ENCODE measurements at places on chromosomes 7 and 10.
A peak's percentile ranks its signal among the peaks of the same experiment; 100 is the strongest.

DNA sequence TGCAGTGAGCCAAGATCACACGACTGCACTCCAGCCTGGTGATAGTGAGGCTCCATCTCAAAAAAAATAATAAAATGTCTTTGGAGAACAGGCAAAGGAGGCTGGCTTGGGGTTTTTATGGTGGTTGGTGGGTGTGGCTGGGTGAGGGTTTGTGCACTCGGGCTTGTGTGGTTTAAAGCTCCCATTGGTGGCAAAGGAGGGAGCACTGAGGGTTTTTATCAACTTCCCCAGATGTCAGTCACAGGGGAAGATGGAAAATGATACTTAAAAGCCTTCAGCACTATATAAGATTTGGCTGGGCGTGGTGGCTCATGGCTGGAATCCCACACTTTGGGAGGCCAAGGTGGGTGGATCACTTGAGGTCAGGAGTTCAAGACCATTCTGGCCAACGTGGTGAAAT, 16.3 kb upstream of the RNF216 start:
- no peak for DNase-seq
- H3K4me1 ChIP-seq = no peaks in the 10 kb centered on the region
- H3K36me3 ChIP-seq = no peaks in the 10 kb centered on the region
- no peaks in the 10 kb centered on the region for H3K27me3 ChIP-seq
- no peak overlapping the region for H3K4me3 ChIP-seq

GRCh38 chr7:122301858-122302760, 2.4 kb downstream of the FEZF1 start:
- no peak overlapping the region for H3K27ac ChIP-seq
- H3K4me1 ChIP-seq = no peaks in the 10 kb centered on the region
- H3K4me3 ChIP-seq = no peak overlapping the region
- DNase-seq = no peak
- H3K36me3 ChIP-seq = no peaks in the 10 kb centered on the region

DNA sequence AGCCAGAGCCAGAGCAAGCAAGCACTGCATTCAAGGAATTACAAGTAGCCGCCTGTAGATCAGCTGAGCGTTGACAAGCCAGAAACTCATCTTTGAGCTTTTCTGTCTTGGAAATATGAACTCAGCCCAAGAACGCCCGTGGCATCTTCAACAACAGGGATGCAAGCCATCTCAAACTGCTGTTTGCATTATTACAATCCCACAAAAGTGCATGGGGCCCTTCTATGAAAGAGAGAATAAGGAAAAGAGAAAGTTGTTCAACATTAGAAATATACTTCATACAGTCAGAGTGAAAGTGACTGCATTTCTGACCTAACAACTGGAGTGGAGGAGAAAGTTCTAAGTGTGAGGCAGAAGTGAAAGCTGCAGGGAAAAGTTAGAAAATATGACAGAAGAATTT, 6.5 kb downstream of the SGCE start:
- no peak for DNase-seq
- H3K27ac ChIP-seq = no peak overlapping the region
- no peak overlapping the region for H3K4me3 ChIP-seq
- peaks cover 67% of the 10 kb centered on the region for H3K27me3 ChIP-seq
- no peaks in the 10 kb centered on the region for H3K36me3 ChIP-seq
- no peaks in the 10 kb centered on the region for H3K4me1 ChIP-seq

- no peak overlapping the region for H3K27ac ChIP-seq
- no peak for DNase-seq
- peaks cover 10% of the 10 kb centered on the region for H3K27me3 ChIP-seq
- no peaks in the 10 kb centered on the region for H3K4me1 ChIP-seq
- H3K36me3 ChIP-seq = no peaks in the 10 kb centered on the region
Observed at GRCh38 chr10:47405857-47406547, 21.9 kb upstream of the ZNF488 start.

GRCh38 chr10:3886191-3886590, 101.2 kb upstream of the KLF6 start:
- peaks cover 29% of the 10 kb centered on the region for H3K4me1 ChIP-seq
- H3K36me3 ChIP-seq = no peaks in the 10 kb centered on the region
- DNase-seq = no peak
- H3K4me3 ChIP-seq = no peak overlapping the region
- peak overlapping the region; percentile 94 for H3K27ac ChIP-seq
- no peaks in the 10 kb centered on the region for H3K27me3 ChIP-seq

GRCh38 chr7:155893176-155893575, 80.9 kb upstream of the SHH start:
- H3K27me3 ChIP-seq = peaks cover 8% of the 10 kb centered on the region
- no peaks in the 10 kb centered on the region for H3K4me1 ChIP-seq

DNA sequence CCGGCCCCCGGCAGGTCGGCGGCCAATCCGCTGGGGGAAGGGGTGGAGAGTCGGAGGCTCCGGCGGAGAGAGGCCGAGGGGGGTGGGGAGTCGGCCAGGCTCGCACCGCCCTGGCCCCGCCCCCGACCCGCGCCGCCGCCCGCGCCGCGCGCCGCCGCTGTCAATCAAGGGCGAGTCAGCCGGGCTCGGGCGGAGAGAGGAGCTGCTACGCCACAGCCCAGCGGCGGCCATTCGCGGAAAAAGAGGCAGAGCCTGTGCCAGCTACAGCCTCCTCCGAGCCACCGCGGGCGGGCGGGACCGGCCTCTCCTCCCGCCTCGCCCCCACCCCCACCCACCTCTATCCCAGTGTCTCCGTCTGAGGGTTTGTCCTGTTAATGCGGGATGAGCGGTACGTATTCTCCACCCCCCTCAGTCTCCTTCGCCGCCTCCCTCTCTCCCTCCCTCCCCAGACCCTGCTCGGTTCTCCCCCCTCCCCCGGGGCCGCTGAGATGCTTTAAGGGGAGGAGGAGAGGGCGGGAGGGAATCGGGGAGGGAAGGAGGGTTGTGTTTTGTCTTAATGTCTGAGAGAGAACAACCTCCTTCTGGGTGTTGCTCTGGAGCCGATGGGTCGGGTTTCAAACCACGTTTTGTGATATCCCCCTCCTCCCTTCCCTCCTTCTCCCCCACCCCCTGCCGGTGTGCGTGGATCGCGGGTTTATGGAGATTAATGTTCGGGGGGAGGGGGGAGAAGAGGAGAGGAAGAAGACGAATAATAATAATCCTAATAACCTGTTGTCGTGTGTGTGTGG, at the start of gene SP4:
Gene SP4, plus strand, starts transcription at position 213 of the 788 bp plus-strand sequence. Its CDS starts 169 bp downstream, at position 382.
- H3K27me3 ChIP-seq = no peaks in the 10 kb centered on the region
- peak; percentile 97 for DNase-seq
- peak within 1 kb of the TSS; percentile 98 for H3K4me3 ChIP-seq

- H3K4me1 ChIP-seq = peaks cover 2% of the 10 kb centered on the region
- no peaks in the 10 kb centered on the region for H3K36me3 ChIP-seq
- no peak for DNase-seq
- no peak overlapping the region for H3K4me3 ChIP-seq
- no peaks in the 10 kb centered on the region for H3K27me3 ChIP-seq
Observed at GRCh38 chr7:149310113-149310836, 48.3 kb downstream of the ZNF783 start.

DNA sequence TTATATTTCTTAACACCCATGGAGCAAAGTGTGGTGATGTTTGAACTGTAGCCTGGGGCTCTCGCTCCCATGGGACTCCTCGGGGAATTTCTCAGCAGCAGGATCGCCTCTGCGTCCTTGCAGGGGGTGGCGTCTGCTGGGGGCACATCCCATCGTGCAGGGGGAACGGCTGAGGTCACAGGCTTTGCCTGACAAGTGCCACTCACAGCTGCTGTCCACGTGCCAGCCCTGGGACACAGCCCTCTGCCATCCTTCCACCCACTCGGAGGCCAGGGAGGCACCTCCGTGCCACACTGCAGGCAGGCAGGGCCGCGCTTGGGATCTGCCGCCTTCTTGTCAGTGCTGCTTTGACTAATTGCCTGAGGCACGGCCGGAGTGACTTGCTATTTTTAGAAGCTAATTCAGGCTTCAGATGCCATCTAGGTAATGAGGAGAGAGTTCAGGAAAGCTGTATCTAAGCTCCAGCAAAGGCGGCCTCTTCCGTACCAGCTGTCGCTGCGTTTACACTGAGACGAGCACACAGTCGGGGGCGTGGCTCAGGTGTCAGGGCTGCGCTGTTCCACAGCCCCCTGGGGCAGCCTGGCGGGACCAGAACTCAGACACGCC, 45.7 kb downstream of the PITRM1 start:
- no peaks in the 10 kb centered on the region for H3K27me3 ChIP-seq
- no peaks in the 10 kb centered on the region for H3K4me1 ChIP-seq
- no peak overlapping the region for H3K4me3 ChIP-seq
- no peak for DNase-seq
- peaks cover 96% of the 10 kb centered on the region for H3K36me3 ChIP-seq

GRCh38 chr10:50417486-50417885, 166.2 kb upstream of the ASAH2 start:
- H3K27ac ChIP-seq = peak overlapping the region; percentile 34
- H3K27me3 ChIP-seq = no peaks in the 10 kb centered on the region
- H3K4me3 ChIP-seq = peak overlapping the region; percentile 84
- H3K4me1 ChIP-seq = peaks cover 50% of the 10 kb centered on the region

DNA sequence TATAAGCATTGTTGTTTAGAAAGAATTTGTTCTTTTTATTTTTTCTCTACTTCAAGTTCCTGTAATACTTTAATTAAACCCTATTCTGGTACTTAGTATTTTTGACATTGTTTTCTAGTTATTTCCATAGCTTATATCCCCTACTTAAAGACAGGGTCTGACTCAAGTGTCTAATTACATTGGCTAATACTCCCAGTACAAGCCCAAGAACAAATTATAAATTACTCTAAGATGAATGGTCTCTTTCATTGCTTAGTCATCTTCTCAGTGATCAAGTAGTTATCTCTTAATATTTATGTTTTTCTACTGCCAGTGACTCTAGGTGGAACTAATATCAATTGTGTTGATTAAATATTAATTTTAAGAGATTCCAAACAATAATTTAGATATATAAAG, 21.6 kb downstream of the AHR start:
- H3K27ac ChIP-seq = no peak overlapping the region
- peaks cover 34% of the 10 kb centered on the region for H3K4me1 ChIP-seq
- no peak overlapping the region for H3K4me3 ChIP-seq
- H3K36me3 ChIP-seq = peaks cover 77% of the 10 kb centered on the region

Measured in activated T-cell treated with anti-CD3 and anti-CD28 coated beads, Interleukin-2, amount 50 U/mL, for 24 hours (primary cell).